ENCODE measurements at places on chromosomes 3 and 15.

DNA sequence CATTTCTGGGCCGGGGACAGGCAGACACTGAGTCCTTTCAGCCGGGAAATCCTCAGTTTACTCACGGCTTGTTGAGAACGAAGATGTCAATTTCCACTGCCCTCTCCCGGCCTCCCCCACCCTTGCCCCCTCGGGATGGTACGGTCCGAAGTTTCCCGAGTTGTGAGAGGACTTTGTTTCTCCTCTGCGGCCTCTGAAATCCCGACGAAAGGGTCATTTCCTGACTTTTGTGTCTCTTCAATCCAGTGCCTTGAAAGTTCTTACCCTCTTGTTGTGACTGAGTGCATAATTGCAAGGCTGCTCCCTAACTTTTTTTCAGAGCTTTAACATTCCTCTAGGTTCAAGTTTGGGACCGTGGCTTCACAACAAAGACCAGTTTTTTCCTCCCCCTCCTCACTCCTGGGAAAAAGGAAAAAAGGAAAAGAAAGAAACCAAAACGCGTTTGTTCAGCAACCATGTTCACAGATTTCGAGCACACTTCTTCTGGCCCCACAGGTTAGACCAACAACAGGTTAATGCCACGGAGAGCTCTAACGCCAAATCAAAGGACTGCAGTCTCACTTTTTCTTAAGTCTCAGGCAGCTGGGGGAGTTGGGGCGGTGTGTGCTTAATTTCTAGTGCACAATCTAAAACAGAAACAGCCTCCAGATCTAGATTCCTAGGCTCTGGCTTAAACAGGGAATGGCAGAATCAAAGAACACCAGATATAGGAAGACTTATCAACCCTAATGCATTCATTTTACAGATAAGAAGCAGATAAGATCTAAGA is 138.9 kb downstream of the TMCO5A start:
- peak; percentile 63 for DNase-seq

- DNase-seq, result peak; percentile 43
Measured at GRCh38 chr3:134486577-134487041, 752 bp downstream of the CEP63 start.

- peak; percentile 86 for DNase-seq
Measured at GRCh38 chr15:28955160-28955992, 69.6 kb downstream of the APBA2 start.

DNA sequence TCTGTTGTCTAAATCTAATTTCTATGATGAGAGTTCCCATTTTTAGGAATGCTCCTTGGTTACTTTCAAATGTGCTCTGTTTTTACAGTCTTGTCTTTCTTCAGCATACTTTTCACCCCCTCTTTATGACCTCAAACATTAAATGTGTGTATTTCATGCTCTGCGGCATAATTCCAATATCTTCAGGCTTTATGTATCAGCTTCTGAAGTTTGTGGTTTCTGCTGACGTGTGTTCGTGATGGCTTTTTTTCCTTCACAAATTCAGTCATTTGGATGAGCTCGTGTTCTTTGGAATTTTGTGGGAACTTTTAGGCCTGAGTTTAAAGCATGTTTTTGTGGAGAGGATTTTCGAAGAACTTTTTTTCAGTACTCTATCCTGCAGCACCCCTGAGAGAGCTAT is 97.7 kb upstream of the CHRNA7 start:
- DNase-seq, result peak; percentile 38

DNA sequence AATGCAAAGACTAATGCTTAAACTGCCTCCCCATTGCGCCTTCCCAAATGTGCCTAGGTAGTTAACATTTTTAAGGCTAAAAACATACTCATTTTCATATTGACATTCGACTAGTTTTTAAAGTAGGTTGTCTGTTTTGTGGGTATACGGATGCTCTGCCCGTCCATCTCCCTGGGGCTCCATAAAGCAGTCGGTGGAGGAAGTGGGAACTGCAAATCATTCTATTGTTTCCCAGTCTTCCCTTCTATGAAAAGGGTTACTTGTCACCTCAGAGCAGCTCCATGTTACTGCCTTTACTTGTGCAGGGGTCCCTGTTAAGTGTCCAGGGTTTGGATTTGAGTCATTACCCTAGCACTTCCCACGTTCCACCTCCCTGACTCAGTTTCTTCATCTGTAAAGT is 10.9 kb downstream of the CHCHD6 start:
- DNase-seq, result no peak

DNA sequence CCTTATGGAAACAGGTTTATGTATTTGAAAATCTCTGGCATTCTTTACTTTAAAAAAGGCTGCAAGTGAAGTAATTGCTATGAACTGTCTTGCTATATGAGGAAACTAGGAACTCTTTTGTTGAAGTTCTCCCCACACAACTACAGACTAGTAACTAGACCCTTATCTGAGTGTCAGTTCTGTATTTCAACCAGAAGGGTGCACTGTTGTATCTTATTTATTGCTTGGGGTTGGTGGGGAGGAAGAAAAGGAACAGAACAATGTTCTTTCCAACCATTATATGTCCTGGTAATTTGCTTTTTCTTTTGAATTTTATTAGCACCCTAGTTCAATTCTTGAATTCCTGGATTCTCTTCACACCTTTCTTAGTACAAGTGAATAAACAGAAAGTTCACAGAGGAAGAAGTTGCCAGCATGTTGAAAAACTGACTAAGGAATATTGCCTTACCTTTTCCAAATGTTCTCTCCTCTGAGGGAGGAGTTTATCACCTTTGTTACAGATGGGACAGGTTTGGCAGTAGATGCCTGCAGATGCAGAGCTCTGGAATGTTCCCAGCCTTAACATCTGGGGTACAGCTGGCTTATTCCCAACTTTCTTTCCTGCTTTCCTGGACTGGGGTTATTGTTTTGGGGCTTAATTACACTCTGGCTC is 162.4 kb upstream of the CFAP20DC start:
- peak; percentile 63 for DNase-seq

- no peak for DNase-seq
Measured at GRCh38 chr3:70094197-70094596, 94.7 kb downstream of the SAMMSON start.

- DNase-seq, result no peak
Measured at GRCh38 chr15:84762840-84763572, 14.6 kb downstream of the ZNF592 start.

DNA sequence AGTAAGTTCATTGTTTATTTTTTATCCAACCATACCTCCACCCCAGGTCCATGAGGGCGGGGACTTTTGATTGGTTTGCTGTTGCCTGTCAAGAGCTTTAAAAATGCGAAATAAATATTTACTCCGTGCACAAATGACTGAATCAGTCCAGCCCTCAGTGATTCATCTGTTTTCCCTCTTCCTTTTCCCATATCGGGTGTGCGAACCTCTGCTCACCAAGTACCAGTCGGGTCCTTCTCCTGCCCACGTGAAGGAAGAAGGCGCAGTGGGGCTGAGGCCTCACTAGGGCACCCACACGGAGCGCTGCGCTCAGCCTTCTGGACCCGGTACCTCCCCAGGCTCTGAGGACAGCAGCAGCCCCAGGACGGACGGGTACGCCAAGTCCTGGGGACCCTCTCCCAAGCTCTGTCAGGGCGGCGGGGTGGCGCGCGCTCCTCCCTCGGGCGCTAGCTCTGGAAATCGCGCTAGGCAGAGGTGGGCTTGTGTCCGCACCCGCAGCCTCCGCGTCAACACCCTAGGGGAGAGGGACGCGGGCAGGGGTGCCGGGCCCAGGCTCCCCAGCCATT is 70.5 kb upstream of the EPHB3 start:
- no peak for DNase-seq

- DNase-seq, result no peak
Measured at GRCh38 chr3:13368834-13369233, 51.3 kb downstream of the NUP210 start.

DNA sequence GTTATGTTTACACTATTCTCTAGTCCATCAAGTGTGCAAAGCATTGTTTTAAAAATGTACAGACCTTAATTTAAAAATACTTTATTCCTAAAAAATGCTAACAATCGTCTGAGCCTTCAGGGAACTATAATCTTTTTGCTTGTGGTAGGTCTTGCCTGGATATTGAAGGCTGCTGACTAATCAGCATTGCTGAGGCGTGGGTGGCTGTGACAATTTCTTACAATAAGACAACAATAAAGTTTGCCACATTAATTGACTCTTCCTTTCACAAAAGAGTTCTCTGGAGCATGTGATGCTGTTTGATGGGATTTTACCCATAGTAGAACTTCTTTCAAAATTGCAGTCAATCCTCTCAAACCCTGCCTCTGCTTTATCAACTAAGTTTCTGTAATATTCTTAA is 384.0 kb upstream of the TGFBR2 start:
- no peak for DNase-seq

- peak; percentile 68 for DNase-seq
Measured at GRCh38 chr3:55296030-55296429, 191.1 kb downstream of the WNT5A start.

DNA sequence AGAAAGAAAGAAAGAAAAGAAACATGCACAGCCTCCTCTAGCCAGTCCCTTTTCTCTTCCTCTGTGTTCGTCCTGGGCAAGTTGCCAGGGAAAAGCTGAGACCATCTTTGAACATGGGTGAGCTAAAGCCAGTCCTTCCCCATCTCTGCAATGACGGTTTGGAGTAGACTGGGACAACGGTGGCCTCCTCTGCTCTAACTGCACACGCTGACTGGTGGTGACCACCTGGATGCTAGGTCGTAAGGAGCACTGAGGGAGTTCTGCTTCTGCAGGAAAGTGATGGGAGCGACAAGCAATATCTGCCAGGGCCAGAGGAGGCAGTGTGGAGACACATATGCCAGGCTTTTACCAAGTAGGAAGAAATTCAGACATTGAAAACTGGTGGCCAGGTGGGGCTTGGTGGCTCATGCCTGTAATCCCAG is 111.7 kb downstream of the NUP210 start:
- peak; percentile 42 for DNase-seq

DNA sequence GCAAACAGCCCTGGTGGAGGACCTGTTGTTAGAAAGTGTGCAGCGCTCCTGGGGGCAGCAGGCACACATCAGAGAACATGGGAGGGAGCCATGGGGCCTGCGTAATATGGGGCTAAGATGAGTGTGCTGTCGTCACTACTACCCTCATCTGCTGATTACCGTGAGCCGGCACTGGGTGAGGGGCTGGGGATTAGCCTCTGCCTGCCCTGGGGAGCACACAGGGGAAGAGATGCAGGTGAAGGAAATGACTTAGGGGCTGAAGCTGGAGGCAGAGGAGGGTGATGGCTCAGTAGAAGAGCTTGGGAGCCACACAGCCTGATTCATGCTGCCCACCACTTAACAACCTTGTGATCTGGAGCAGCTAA is 33.6 kb upstream of the LINGO1 start:
- no peak for DNase-seq

- no peak for DNase-seq
Measured at GRCh38 chr3:123021996-123022510, 5.5 kb downstream of the SEMA5B start.

GRCh38 chr3:69058947-69059224 is 6.8 kb upstream of the TMF1 start:
- no peak for DNase-seq

GRCh38 chr3:138946663-138947494 is at the start of the genes FOXL2 and FOXL2NB:
FOXL2 (minus strand) TSS chr3:138947137; CDS start chr3:138946722, 415 bp downstream.
FOXL2NB (plus strand) TSS chr3:138947217; CDS start chr3:138947365, 148 bp downstream.
- peak; percentile 81 for DNase-seq

DNA sequence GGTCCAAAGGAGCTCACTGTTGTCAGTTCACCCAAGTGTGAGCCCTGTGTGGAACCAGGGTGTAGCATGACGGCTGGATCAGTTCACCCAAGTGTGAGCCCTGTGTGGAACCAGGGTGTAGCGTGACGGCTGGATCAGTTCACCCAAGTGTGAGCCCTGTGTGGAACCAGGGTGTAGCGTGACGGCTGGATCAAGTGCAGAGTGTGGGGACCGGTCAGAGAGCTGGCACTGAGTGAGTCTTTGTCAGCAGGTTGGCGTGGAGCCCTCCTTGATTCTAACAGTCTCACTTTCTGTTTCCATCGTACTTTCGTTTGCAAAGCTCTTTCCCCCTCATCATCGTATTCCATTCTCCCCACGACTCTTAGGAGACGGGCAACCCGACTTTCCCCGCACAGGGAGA is 57.9 kb upstream of the DLG1 start:
- no peak for DNase-seq

- DNase-seq, result no peak
Measured at GRCh38 chr15:26028086-26028740, 165.1 kb upstream of the ATP10A start.

Data from astrocyte of the spinal cord (primary cell).